Non-pigmented ciliary epithelial cell (primary cell): ENCODE measurements at places on chromosomes 16 and 17.

DNA sequence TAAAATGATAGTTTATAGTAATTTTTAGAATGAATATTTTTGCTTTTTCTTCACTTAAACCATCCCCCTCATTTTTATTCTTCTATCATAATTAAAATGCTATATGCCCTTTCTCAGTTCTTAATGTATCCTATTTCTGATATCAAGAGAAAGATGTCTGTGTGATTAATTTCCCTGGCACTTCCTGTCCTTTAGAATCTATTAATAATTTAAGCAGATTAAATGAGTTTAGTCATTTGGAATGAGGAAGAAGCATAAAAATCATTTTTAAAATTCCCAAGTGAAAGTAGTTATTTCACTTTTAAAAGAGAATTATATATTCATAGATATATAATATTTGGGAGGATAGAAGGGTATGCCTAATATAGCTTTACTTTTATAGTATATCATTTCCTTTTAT, 27.8 kb upstream of the CDR2 start:
- no peak for DNase-seq

GRCh38 chr16:87744750-87745514, 20.9 kb downstream of the KLHDC4 start:
- DNase-seq, result no peak

DNA sequence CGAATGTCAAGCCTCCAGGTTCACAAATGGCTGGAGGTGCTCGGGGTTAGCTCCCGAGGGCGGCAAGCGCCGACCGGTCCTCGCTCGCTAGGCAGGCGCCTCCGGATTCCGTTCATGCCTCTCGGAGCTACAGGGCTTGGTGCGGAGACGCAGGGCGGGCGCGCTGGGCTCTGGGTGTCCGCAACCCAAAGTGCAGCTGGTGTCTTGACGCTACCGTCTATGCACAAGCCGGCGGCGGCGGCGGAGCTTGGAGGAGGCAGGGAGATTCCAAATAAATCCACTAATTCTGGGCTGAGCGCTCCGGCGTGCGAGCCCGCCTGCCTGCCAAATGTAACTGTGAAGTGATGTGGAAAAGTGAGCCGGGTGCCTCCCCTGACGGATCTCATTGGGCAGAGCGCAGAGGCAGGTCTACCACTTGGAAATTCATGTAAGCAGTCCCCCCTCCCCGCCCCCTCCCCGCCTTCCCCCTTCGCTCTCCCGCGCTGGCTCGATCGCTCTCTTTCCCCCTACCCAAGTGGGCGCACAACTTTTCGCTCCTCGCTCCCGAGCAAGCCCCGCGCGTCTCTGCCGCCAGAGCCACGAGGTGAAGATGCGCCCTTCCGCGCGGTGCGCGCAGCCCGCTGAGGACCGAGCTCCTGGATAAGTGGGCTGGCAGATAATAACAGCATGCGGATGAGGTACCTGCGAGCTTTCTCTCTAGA, at the start of gene CDH8:
CDH8 (minus strand) TSS at position 338 of the 701 bp plus-strand sequence. CDS start 15,035 bp downstream, outside the sequence.
- DNase-seq, result no peak

GRCh38 chr16:23608194-23608593, 12.1 kb upstream of the NDUFAB1 start:
- DNase-seq, result peak; percentile 41

- DNase-seq, result no peak
These were observed 92.3 kb downstream of the WNT3 start for GRCh38 chr17:46726206-46726605.

- DNase-seq, result no peak
These were observed 7.7 kb downstream of the DOK4 start for GRCh38 chr16:57478396-57479204.
